ENCODE measurements at places on chromosomes 7 and 10. TPM values are rescaled to one million over a fixed set of nuclear protein-coding genes. Genes with fewer than 3 reads are reported as not detected.

The EPHA1 gene
- 16.2 TPM for total RNA-seq

The TMEM225B gene
- total RNA-seq = 0.89 TPM

The OR9A2 gene
- total RNA-seq = 0.20 TPM

The SH2D4B gene
- 0.20 TPM for total RNA-seq

The PDE6C gene
- total RNA-seq = not detected

The AOAH gene
- 5.8 TPM for total RNA-seq

The SDHAF3 gene
- total RNA-seq = 10.9 TPM

The FHIP2A gene
- total RNA-seq = 25.7 TPM

The ZNF862 gene
- 11.4 TPM for total RNA-seq

The GIMAP7 gene
- total RNA-seq = 5.7 TPM

The NEURL1 gene
- total RNA-seq = 2.1 TPM

The RBP3 gene
- not detected for total RNA-seq

The ASZ1 gene
- total RNA-seq = not detected

The VSTM2A gene
- 0.20 TPM for total RNA-seq

The KCP gene
- 1.4 TPM for total RNA-seq

The SYCE1 gene
- not detected for total RNA-seq

The ASAH2B gene
- 3.4 TPM for total RNA-seq

The PSD gene
- 7.5 TPM for total RNA-seq

The COPG2 gene
- 31.8 TPM for total RNA-seq

The PTN gene
- 20.8 TPM for total RNA-seq

The KCNIP2 gene
- total RNA-seq = 5.7 TPM

The SH2B2 gene
- total RNA-seq = 2.0 TPM

The PKD2L1 gene
- not detected for total RNA-seq

Data from skin of body (tissue), 3 donors.